ENCODE measurements at places on chromosomes 7 and 10.

- DNase-seq = no peak
These were observed 214.6 kb upstream of the TMEM72 start for GRCh38 chr10:44696496-44696895.

DNA sequence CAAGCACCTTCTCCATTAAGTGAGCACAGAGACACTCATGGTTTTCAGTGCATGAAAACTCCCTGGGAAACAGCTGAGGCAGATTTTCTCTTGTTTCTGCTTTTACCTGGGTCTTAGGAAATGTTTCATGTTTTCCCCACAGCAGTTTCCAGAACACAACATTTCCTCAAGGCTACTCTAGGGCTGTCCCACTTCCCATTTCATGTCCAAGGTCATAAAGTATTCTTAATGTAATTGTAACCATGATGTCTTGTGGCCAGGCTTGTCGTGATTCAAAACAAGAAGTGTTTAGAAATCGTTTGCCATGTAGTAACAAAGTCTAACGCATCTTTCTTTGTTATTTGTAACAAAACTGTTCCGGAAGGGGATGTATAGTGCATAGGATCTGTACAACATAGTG lies 83.8 kb upstream of the NRP1 start:
- DNase-seq = no peak

DNA sequence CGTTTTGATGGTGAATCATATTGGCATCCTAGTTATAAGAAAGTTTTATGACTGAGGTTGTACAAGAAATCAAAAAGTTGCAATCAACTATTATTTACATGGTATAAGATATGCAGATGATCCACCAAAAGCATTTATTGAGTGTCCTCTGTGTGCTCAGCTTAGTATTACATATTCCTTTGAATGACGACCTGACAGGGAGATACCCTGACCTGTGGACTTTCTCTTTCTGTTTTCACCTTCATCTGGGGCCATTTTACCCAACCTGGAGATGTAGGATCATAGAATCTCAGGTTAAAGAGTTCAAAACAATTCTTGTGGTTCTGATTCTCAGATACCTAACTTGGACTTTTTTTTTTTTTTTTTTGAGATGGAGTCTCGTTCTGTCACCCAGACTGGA lies 269.1 kb upstream of the SORCS1 start:
- no peak for DNase-seq

DNA sequence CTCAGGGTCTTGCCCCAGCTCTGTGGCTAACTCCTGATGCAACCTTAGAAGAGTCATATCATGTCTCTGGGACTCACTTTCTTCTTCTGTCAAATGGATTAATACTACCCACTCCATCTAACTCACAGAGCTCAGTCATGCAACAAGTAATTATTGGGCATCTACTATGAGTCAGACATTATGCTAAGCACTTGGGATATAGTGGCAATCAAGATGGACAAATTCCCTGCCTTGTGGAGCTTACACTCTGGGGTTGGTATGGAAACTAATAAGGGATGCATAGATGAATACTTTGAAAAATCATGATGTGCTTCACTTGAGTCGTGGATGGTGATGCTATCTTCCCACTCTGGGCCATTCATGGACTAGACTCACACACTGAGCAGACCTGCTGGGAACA lies 88.9 kb downstream of the KCNMA1 start:
- no peak for DNase-seq

- DNase-seq = no peak
These were observed 1.7 kb downstream of the PROSER2 start for GRCh38 chr10:11824825-11825224.

Measured in activated naive CD8-positive, alpha-beta T cell treated with anti-CD3 and anti-CD28 coated beads, Interleukin-2, amount 50 U/mL, for 16 hours (primary cell).